ENCODE measurements at places on chromosomes 5 and 9. TPM values are rescaled to one million over a fixed set of nuclear protein-coding genes. Genes with fewer than 3 reads are reported as not detected.

The SEC61B gene
- total RNA-seq, result 118 TPM

The PCDHB3 gene
- 3.1 TPM for total RNA-seq

The SPINK13 gene
- total RNA-seq, result 1.6 TPM

The PCDHGB5 gene
- total RNA-seq, result 12.3 TPM

The PPP2R2B gene
- total RNA-seq, result 4.0 TPM

The SAPCD2 gene
- 2.3 TPM for total RNA-seq

The WDR38 gene
- 0.31 TPM for total RNA-seq

The CCL27 gene
- total RNA-seq, result not detected

The SLC25A46 gene
- total RNA-seq, result 39.4 TPM

The SYK gene
- 52.2 TPM for total RNA-seq

GRCh38 chr9:76415154-76415553 is 20.9 kb upstream of the RFK start:
- no peak for DNase-seq

DNA sequence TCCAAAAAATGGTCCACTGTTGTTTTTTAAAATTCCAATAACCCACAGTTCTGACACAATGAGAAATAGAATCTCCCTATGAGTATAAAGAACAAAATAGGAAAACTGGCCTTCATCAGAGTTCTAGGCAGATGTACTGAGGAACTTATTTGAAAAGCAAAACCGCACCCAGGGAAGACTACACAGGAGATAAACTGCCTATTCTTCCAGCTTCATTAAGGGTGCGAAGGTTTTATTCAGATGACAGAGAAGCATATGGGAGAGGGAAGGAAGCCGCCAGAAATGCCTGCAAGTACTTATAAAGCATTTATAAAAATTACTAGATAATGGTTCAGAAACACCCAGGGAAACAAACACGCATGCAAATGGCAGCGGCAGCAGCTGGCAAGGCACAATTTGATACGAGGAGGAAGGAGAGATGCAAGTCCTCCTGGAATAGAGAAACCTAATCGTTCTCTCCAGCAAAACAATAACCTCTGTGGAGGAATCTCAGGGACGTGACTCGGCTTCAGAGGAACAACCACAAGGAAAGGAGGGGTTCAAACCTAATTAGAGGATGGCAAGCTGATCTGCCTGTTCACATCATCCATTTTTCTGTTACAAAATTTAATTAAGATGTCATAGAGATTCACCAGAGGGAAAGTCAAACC is 9.0 kb downstream of the TTLL11 start:
- no peak for DNase-seq

GRCh38 chr5:169978714-169979113 is 1.6 kb downstream of the INSYN2B start:
- DNase-seq, result no peak

GRCh38 chr5:124352312-124352711 is 394.1 kb downstream of the ZNF608 start:
- no peak for DNase-seq

- no peak for DNase-seq
Measured at GRCh38 chr5:41408676-41409443, 101.5 kb downstream of the PLCXD3 start.

DNA sequence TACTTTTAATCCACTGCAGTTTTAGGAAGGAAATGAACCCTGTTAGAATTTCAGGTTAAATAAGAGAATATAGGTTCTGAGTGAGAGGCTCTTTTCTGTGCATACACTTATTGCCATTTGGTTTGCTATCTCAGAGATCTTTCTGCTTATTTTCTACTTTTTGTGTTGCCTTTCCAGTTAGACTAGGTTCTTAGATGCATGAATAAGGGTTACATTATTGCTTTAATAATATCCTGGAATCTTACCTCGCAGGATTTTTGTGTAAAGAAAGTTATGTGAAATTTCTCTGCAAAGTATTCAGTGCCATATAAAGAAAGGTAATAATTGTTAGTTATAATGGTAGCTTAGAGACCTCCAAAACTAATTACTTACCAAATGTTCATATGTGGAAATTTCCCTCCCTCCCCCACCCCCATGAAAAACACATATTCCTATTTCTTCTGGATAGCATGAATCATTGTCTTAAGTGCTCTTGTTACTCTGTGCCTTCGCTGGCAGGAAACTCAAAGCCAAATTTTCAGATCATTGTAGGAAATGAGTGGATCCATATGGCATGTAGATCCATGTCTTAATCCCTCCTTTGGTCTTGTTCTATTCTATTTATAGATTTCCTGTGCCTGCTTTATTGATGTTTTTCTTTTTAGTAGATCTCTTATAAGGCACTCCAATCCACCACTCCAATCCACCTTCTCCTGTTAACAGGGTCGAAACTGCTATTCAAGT is 2.7 kb upstream of the APBA1 start:
- DNase-seq, result no peak

DNA sequence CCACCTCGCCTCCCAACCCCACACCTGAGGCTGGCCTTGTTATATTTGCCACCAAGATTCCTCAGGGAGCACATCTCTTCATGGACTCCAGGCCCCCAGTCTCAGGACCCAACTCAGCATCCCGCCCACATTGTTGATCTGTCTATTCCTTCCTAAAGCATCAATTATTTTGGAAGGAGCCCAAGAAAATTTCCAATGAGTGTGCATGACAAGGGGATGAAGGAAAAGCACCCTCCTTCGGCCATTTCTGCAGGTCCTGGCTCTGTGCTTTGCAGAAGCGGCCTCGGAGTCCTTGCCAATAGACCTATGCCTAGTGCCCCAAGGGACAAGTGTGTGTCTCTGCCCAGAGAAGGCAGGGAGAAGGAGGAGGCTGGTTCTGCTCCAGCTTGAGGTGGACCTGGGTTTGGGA is 273.2 kb downstream of the GADD45G start:
- DNase-seq, result no peak

- DNase-seq, result no peak
Measured at GRCh38 chr5:158487664-158488063, 612.1 kb downstream of the EBF1 start.

DNA sequence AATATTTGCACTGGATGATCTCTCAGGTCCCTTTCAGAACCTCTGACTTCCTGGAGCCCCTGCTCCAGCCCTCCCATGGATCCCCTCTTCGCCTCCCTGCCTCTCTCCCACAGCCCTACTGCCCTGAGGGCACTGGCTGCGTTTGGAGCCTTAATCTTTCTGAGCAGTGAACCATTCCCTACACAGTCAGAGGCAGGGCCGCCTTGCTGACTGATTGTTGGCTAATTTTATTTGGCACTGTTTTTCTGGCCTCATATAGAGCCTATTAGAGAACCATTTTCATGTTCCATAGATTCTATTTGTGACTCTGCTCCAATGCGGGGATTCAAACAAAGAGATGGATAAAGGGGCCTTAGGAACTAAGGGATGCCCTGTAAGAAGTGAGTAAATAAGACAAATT is 91.1 kb downstream of the BRINP1 start:
- peak; percentile 70 for DNase-seq

- DNase-seq, result no peak
Measured at GRCh38 chr9:27125936-27126335, 16.9 kb downstream of the TEK start.

- DNase-seq, result peak; percentile 43
Measured at GRCh38 chr5:140108093-140109017, 5.6 kb upstream of the PURA start.

GRCh38 chr9:133509179-133510083 is 15.3 kb downstream of the MYMK start:
- DNase-seq, result peak; percentile 92

- DNase-seq, result no peak
Measured at GRCh38 chr9:92504881-92505280, 22.6 kb upstream of the ASPN start.

GRCh38 chr9:106228861-106229260 is 534.5 kb downstream of the TMEM38B start:
- no peak for DNase-seq

DNA sequence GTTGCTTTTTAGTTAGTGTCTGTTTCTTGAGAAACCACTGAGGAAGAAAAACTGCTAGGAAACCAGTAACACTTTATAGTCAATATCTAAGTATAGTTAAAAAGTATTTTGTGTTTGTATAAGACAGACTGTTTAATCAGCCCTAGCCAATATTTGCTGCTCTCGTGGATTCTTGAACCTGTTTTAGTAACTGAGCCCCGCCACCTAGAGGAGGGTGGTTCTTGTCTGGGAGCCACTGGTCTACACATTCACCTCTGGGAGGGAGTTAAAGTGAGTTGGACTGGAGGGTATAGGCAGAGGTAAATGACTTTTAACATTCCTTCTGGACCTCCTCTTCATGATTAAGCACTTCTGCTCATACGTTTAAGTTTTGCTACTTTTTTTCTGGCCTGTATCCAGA is 117.2 kb downstream of the SPATA31D1 start:
- DNase-seq, result no peak

- DNase-seq, result no peak
Measured at GRCh38 chr9:134752471-134753168, 111.0 kb downstream of the COL5A1 start.

Data from kidney (tissue), 22 donors.